ENCODE measurements at places on chromosomes 12 and 14.

- DNase-seq, result no peak
Measured at GRCh38 chr12:95390192-95390591, 83.8 kb upstream of the METAP2 start.

- DNase-seq, result no peak
Measured at GRCh38 chr14:97180304-97181200, 383.4 kb downstream of the VRK1 start.

DNA sequence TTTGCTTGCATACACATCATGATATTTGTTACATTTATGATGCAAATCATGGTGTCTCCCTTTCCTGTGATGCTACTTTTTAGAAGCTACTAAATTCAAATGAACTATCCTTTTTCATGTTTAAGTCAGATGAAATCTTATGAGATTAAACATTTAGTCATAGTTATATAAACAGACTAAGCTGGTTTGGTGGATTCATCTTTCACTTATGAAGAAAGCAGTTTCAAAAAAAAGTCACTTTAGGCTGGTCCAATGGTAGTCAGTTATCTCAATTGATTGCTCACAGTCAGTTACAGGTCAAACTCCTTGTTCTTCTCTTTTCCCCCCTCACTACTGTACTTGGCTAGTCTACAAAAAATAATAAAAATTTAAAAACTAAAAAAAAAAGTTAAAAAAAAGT, 19.7 kb downstream of the SYCP3 start:
- DNase-seq, result no peak

DNA sequence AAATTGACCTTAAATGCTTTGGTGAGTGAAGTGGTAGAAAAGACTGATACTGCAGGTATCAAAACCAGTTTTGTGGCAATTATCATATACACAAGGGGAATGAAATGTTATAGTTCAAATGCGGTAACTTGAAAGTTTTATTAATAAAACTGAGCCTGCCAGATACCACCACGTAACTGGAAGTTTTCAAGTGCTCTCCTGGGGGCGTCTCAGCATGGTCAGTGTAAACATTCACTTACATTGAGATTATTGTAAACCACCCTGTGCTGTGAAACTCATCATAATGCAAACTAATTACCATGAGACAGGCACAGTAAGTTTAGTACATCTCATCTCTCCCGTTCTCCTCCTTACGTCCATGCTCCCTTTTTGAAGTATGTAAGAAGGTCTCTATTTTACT, 280.7 kb upstream of the FAR2 start:
- no peak for DNase-seq

GRCh38 chr14:61749264-61749663, 13.0 kb upstream of the SNAPC1 start:
- no peak for DNase-seq
